ENCODE measurements at places on chromosomes 12 and 14.

GRCh38 chr12:83157604-83158003, 470.9 kb downstream of the TMTC2 start:
- no peak for DNase-seq

GRCh38 chr12:64608901-64609535, 1.3 kb upstream of the RASSF3 start:
- DNase-seq, result peak; percentile 22

DNA sequence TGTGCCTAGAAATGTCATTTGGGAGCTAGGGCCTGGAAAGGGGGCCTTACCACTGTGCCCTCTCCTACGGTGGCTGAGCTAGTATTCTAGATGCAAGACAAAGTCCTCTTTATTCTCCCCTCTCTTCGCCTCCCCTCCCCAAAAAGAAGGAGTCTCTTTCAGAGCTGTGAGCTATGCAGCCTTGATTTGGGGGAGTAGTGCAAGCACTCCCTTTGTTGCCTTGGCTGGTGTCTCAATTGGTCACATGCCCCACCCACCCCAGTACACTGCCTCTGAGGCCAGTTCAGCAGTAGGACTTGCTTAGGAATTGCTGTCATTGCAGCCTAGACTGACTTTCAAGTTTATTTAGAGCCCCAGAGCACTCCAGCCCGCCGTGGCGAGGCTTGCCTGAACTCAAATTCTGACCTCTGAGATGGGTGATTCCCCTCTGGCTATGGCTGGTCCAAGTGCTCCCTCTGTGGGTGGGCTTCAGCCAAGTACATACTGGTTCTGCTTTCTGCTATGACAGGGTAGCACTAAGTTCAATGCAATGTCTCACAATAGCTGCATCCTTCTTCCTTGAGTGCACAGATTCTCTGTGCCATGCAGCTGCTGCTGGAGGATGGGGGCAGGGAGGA, 37.0 kb upstream of the FBXO33 start:
- peak; percentile 44 for DNase-seq

- no peak for DNase-seq
These were observed 26.7 kb downstream of the ELK3 start for GRCh38 chr12:96220902-96221301.

DNA sequence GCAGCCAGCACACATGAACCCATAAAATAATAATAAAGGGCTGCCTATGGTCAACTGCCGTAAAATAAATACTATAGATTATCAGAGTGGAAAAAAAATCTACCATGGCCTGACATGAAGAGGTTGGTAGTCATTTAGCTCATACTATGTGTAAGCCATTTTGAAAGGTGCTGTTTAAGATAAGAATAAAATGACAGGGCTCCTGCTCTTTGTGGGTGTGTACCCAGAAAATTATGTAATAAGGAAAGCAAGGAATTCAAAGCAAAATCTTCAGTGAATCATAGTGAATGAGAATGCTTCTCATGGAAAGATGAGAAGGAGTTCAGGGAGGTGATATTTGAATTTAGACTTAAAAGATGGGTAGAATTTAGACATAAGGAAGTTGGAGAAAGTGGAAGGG, 42.9 kb upstream of the PPM1H start:
- no peak for DNase-seq

- DNase-seq, result no peak
These were observed 14.7 kb upstream of the CDH24 start for GRCh38 chr14:23071921-23072539.

DNA sequence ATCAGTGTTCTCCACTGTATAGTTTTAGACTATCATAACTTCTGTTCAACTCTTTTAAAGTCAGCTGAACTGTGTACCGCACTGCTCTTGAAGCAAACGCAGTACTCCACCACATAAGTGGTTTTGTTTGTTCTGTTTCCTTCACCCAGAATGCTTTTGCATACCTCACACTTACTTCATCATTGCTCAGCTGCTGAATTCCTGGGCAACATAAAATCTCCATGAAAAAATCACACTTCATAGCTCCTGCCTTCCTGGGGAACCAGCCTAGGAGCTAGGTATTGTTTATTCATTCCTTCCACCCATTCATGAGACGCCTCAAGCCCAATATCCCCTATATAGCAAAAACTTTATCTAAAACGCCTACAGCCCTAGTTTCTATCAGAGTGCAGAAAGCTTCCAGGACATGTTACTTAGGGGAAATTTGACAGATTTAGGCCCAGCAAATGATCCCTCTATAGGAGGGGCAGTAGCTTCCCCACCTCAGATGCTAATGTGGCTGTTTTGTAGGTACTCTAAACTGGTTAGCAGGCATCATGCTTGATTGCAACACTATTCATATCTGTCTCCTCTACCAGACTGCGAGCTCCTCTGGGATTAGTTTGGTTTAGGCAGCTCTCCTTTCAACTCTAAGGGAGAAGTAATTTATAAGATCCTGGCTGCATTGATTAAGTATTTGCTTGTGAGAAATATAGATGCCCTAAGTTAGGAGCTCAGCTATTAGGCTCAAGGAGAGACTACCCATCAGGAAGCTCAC, 44.5 kb downstream of the LRRC9 start:
- no peak for DNase-seq

DNA sequence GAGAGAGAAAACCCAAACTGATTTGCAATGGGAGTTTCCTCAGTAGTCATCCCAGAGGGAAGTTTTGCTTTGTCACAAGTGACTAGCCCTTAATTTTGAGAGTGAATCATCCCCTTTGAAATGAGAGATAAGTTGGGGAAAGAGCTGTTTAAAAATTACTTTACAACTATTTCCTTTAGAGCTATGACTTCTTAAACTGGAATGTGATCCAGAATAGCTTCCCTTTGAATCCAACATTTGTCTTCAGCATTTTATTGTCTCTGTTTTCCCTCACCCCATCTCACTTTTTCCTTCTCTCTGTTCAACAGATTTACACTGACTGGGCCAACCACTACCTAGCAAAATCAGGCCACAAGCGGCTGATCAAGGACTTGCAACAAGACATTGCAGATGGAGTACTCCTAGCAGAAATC, 109.3 kb downstream of the NAV3 start:
- peak; percentile 5 for DNase-seq

DNA sequence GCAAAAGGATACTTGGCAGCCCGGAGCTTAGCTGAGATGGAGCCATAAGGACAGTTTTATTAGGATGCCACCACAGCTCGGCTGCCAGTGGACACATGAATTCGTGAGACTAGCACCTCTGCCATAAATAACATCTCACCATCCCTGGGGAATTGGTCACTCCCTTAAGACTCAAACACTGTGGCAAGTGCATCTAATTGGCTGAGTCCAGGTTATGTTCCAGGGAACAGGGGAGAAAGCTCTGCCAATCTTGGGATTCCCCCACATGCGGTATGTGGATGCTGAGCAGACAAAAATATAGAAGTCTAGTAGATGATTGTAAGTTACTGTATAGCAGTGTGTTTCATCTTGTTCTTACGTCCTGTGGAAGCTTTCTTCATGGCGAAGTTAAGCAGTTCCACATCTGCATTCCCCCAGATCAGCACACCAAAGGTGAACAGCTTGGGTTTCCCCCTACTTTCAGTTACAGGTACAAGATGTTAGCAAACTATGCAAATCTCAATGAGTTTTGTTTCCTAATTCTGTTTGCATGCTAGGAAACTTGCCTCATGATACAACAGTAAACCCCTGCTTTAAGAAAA, 131.1 kb downstream of the ETV6 start:
- DNase-seq, result no peak

GRCh38 chr14:93493054-93493453, 62.3 kb downstream of the UNC79 start:
- DNase-seq, result no peak

DNA sequence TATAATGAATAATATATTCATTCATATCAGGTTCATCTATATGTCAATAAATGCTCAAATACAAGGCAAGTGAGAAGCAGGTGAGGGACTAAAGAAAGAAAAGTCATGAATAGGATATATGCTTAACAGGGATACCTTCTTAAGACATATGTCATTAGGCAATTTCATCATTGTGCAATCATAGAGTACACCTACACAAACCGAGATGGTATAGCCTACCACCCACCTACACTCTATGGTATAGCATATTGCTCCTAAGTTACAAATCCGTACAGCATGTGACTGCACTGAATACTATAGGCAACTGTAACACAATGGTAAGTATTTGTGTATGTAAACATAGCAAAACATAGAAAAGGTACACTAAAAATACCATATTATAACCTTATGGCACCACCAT, 39.0 kb downstream of the KANSL2 start:
- DNase-seq, result no peak

- no peak for DNase-seq
These were observed 158.3 kb downstream of the SEC23A start for GRCh38 chr14:38944691-38945090.

DNA sequence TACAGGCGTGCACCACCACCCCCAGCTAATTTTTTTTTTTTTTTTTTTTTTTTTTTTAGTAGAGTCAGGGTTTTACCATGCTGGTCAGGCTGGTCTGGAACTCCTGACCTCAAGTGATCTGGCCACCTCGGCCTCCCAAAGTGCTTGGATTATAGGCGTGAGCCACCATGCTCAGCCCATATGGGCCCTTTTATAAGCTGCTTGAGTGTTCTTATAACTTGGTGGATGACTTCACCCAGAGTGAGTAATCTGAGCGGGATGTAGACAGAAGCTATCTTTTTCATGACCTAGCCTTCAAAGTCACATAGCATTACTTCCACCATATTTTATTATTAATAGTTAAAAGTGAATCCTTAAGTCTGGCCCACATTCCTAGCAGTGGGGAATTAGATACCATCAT, 16.4 kb downstream of the BBOF1 start:
- no peak for DNase-seq

- DNase-seq, result no peak
These were observed 106.0 kb downstream of the AEBP2 start for GRCh38 chr12:19545301-19545700.

DNA sequence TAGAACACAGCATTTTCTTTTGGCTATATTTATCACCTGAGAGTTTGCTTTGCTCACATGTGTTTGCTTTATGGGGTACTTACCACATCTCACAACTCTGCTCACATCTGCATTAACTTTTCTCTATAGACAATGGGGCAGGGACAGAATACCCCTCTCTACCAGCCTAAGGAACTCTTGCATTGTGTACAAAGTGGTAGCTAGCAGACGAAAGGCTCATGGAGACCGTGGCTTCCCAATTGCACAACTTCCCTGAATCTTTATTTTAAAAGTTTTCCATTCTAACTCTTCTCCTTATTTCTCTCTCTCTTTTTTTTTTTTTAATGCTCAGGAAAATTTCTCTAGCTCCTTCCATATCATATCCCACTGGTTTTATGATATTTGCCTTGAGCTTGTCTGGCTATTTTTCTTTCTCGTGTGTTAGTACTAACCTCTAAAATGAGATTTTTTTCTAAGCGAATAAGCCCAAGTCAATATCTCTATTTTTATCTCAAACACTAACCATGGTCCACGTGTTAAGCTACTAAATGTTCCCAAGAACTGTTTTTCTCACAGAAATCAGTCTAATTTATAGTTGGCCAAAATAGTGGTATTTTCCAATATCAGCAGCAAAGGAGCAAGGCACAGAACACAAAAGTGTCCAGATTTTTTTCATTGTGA, 155.2 kb downstream of the STXBP6 start:
- DNase-seq, result no peak

- no peak for DNase-seq
These were observed 22.1 kb downstream of the OR10P1 start for GRCh38 chr12:55658635-55659391.

DNA sequence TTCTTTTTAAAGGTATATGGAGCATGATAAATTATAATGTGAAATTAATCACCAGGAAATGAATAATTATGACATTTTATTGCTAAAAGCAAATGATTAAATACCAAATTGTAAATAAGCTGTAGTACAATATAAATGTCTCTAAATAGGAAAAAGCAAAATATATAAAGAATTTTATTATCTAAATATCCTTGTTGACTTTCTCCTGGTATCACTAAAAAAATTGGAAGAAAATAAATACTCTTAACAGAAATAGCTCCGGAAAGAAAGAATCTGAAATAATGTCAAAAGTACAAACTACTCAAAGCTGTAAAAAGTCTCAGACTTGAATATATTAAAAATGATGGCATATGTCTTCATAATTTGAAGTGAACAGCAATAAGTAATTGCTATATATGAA, at the start of gene OR11H7:
Gene OR11H7, plus strand, starts transcription at position 301 of the 400 bp plus-strand sequence.
- DNase-seq, result no peak

DNA sequence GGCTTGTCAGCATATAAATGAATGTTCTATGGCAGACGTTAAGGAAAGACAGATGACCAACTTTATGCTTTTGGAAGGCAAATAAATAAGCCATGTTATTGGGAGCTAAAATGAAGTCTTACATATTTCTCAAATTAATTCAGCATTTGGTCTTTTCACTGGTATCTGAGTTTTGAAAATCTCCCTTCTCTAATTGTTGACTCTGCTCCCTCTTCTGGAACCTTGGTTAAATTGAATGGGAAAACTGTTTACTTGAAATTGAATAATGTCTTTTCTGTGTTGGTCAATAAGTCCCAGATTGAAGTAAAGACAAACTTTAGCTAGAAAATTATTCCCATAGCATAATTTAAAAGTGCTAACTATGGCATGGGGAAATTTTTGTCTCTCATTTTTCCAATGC, 38.7 kb downstream of the LGR5 start:
- DNase-seq, result no peak

DNA sequence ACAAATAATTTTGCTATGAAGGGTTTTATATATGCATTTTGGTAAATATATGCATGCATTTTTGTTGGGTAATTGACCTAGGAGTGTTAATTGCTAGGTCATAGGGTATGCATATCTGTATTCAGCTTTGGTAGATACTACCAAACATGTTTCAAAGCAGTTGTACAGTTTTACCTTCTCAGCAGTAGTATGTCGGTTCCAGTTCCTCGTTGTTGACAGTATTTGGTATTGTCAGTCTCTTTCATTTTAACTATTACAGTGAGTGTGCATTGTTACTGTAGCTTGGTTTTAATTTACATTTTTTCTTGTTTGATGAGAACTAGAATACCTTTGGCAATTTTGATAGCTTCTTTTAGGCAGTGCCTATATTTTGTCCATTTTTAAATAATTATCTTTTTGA, 98.9 kb downstream of the ARID2 start:
- no peak for DNase-seq

DNA sequence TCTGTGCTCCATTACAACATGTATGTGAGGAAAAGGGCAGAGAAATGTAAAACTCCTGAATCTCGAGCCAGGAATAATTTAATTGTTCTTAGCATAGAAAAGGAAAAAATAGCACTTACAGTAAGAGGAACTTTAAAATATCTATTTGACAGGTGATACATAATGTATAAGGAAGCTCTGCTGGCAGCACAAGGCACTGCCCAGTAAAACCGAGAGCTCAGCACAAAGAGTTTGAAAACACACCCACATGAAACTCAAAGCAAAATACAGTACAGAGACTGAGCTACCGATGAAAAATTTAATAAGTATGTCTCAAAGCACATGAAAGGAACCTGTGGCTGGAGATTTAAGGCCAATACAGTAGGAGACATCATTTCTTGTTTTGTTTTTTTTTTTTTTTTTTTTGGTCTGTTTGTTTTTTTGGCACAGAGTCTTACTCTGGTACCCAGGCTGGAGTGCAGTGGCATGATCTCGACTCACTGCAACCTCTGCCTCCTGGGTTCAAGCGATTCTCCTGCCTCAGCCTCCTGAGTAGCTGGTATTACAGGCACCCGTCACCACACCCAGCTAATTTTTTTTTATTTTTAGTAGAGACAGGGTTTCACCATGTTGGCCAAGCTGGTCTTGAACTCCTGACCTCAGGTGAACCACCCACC, 19.2 kb downstream of the CLIP1 start:
- no peak for DNase-seq

Data from nephron progenitor cell (in vitro differentiated cells).